NCI-H2081 (cell line): ENCODE measurements at places on chromosomes 1 and 21.

DNA sequence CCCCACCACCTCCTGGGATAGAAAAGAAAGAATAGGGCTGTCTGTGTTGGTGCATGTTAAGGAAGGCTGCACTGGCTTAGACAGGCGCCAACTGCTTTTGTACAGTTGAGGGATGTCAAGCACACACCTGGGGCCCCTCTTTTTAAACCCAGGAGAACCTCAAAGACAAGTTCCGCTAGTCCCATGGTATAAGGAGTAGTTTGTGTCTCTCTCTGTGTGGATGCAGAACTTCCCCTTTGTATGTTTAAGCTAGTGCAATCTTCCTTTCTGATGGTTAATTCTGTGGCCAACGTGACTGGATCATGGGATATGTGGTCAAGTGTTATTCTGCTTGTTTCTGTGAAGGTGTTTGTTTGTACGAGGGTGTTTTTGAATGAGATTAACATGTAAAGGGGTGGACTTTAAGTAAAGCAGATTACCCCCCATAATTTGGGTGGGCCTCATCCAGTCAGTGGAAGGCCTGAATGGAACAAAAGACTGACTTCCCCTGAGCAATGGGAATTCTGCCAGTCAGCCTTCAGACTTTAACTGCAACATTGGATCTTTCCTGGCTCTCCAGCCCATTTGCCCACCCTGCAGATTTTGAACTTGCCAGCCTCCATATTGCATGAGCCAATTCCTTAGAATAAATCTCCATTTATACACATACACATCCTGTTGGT lies 9.5 kb upstream of the DUSP10 start:
- no peak for DNase-seq

DNA sequence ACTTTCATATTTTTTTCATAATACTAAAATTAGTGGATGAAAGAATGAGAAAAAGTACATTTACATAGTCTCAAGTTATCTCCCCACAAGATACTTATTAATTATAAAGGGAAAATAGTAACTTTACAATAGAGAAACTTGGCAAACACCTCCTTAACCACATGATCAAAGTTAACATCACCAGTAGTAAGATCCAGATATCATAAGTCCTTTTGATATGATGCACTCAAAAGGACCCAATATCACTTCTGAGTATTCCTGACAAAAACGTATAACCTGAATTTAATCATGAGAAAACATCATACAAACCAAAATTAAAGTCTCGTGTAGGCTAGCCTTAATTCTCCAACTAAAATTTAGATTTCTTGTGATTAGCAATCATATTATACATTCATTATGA lies 67.4 kb downstream of the LYST start:
- DNase-seq = no peak

- DNase-seq = no peak
Observed at GRCh38 chr1:200535605-200536004, 84.9 kb downstream of the KIF14 start.

DNA sequence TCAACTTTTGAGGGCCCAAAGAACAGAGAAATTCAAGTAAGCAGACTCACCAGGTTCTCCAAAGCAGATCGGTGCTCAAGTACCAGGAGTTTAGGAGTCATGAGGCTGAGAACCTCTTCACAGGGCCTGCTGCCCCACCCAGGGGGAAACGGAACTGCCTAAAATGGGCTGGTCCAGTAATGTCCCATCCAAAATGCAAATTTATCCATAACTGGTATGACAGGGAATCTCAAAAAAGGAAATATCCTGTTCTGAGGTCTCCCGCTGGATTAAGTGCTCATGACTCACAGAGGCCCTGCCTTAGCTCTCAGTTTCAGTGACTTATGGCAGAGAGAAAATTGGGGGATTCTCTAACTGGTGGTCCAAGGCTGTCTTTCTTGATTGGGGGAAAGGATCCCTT lies 9.3 kb downstream of the SPRR2G start:
- no peak for DNase-seq

DNA sequence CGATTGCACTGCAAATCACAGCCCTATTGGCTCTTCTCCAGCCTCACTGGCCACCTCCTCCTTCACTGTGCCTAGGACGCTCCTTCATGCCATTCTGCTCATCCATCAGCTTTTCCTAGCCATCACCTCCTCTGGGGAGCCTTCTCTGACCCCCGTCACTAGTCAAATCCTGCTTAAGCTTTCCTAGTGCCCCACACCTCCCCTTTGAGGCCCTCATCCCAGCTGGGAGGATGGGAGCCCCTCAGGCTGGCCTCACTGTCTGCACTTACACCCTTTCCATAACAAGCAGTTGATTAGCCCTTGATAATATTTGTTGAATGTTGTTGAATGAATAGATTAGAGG lies 50.7 kb downstream of the KLHDC7A start:
- DNase-seq = no peak

DNA sequence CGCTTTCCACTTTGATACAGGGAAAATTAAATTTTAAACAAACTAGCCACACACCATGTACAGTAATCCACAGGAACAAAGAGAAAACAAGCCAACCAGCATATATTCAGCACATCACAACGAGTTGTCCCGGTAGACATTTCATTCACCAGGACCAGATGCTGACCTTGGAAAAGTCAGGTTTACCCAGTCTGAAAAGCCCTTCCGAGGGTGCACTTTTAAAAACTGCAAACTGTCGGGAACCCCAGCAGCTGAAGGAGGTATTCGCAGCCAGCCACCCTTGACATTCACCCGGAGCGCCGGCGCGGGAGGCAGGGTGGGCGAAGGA lies 1.2 kb downstream of the MCOLN3 start:
- no peak for DNase-seq

DNA sequence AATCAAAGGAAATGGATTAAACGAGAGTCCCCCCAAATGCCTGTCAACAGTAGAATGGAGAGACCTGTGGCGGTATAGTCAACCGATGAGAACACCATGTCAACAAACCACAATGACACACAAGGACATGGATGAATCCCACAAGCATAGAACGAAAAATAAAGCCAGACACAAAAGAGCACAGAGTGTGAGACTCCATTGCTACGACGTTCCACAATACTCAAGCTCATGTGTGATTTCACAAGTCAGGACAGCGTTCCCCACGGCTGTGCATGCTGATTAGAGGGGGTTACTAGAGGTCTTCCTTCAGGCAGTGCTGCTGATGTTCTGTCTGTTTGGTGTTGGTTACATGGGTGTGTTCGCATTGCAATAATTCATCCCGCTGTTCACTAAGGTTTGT lies 5.8 kb upstream of the PLA2G2D start:
- DNase-seq = no peak

GRCh38 chr1:177934927-177935326 lies 34.9 kb downstream of the SEC16B start:
- no peak for DNase-seq

- no peak for DNase-seq
Observed at GRCh38 chr1:167774710-167775109, 52.9 kb downstream of the MPZL1 start.

- no peak for DNase-seq
Observed at GRCh38 chr1:202133989-202134388, 10.5 kb downstream of the ARL8A start.

DNA sequence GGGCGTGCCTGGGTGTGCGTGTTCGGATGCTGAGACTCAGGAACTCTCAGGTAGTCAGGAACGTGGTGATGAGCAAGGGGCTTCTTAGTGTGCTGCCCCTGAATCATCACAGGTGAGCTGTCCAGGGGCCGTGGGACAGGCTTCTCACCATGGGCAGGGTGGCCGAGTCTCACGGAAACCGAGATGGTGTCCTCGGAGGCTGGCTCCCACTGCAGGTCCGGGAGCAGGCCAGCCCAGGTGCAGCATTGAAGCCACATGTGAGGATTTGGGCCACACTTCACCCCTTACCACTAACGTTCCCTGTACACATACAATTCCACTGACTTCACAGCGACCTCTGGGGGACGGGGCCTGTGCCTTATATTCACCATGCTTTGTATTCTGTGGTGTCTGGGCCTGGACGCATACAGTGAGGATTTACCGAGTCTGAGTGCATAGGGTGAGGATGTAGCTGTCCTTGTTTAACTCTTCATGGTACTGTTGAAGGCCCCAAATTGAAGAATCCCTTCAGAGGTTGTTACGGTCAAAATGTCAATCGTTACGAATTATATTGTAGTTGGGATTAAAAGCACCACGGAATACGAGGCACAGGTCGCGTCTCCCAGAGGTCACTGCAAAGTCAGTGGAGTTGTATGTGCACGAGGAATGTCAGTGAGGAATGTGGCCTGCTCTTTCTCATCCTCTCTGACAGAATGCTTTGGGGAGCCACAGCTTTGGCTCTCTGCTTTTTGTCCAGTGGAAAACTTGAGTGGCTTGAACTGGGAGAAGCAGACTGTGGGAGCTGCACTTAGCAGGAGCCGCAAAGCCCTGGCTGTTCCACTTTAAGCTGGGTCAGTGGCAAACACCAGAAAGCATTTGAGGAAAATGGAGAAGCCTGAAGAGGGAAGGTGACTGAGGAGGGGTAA lies 95.3 kb downstream of the MTR start:
- no peak for DNase-seq

DNA sequence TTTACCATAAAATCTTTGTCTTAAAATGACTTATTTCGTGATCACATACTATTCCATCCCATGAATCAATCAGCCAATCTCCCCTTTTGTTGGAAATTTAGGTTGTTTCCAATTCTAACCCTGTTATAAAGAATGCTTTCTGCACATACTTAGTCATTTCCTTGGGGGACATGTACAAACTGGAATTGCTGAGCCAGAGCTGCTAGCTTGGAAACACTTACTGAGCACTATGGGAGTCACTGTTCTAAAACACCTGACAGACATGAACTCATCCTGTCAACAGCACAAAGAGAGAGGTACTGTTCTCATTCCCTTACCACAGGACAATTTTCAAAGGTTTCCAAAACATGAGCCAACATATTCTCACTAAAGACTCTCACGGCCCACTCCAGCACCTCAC lies 32.1 kb downstream of the AK2 start:
- no peak for DNase-seq

- DNase-seq = no peak
Observed at GRCh38 chr21:32828908-32829307, 57.4 kb upstream of the PAXBP1 start.

DNA sequence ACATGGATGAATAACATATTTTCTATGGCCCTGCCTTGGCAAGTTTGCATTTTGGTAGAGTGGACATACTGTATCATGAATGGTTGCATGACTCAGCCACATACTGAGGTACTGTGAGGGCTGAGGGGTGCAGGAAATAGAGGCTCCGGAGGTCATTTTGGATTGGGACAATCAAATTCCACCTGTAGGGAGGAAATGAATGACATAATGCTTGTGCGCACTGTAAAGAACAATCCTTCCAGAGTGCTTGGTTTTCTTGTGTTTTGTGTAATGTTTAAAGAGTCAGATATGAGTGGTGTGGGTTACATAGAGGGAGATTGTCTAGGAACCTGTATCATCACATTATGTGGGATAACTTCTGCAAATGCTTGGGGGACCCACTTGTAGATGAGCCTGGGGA lies 329.9 kb upstream of the PROX1 start:
- DNase-seq = no peak
